ENCODE measurements at places on chromosomes 5 and 9. TPM values are rescaled to one million over a fixed set of nuclear protein-coding genes. Genes with fewer than 3 reads are reported as not detected.

Gene TPM2
- total RNA-seq, result 1,042 TPM

- H3K4me1 ChIP-seq, result no peaks in the 10 kb centered on the region
- H3K27me3 ChIP-seq, result no peaks in the 10 kb centered on the region
- H3K27ac ChIP-seq, result no peak overlapping the region
- no peak overlapping the region for H3K4me3 ChIP-seq
Observed at GRCh38 chr5:148815086-148815485, 11.3 kb upstream of the ADRB2 start.

- H3K4me3 ChIP-seq, result no peak overlapping the region
- no peak for DNase-seq
- H3K27me3 ChIP-seq, result no peaks in the 10 kb centered on the region
- H3K4me1 ChIP-seq, result no peaks in the 10 kb centered on the region
- no peaks in the 10 kb centered on the region for H3K36me3 ChIP-seq
Observed at GRCh38 chr9:6630502-6631206, 14.9 kb downstream of the GLDC start.

Gene CCDC152
- 1.8 TPM for total RNA-seq

Gene SLC25A2
- 0.23 TPM for total RNA-seq

- no peak overlapping the region for H3K4me3 ChIP-seq
- DNase-seq, result no peak
- no peaks in the 10 kb centered on the region for H3K27me3 ChIP-seq
- H3K27ac ChIP-seq, result no peak overlapping the region
Observed at GRCh38 chr5:28014779-28015178, 976.4 kb upstream of the CDH9 start.
